ENCODE measurements at places on chromosomes 13 and 19.

DNA sequence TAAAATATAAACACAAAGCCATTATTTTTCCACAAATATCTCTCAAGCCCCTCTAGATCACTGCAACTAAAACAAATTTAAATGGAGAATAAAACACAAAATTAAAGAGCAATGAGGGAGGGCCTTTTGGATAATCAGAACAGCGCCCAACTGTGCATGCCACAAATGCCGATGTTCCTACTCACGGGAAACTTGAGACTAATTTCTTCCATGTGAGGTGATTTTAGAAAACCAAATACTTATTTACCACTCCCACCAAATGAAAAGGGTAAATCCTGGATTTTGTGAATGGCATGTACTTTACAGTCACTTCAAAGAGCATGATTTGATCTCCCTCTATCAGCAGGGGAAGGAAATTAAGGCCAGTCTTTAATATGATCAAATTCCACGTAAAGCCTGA, 74.8 kb downstream of the SLC7A1 start:
- no peak for DNase-seq

DNA sequence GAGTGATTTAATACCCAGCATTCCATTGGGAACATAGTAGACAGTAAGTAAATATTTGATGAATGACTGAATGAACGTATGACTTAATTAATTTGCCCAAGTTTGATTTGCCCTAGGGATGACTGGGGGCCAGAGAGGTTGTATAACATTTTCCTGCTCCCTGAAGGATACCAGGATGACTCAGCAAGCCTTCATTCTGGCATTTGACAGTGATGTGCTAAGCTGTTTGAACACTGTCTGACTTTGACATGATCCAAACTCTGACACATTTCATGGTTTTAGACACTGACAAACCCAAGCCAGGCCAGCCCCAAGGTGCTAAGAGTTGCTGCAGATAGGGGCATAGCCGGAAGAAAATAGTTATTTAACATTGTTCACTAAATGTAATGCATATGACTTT, 53.4 kb upstream of the KLF12 start:
- no peak for DNase-seq

GRCh38 chr13:50131920-50132903, 117.0 kb downstream of the KCNRG start:
- no peak for DNase-seq

- DNase-seq: peak; percentile 58
These were observed at the start of gene ZNF665 for GRCh38 chr19:53192771-53193534. ZNF665 (minus strand) TSS chr19:53193358; CDS start chr19:53182898, 10,460 bp downstream.

GRCh38 chr19:49506575-49507105, 5.8 kb upstream of the FCGRT start:
- DNase-seq: no peak

DNA sequence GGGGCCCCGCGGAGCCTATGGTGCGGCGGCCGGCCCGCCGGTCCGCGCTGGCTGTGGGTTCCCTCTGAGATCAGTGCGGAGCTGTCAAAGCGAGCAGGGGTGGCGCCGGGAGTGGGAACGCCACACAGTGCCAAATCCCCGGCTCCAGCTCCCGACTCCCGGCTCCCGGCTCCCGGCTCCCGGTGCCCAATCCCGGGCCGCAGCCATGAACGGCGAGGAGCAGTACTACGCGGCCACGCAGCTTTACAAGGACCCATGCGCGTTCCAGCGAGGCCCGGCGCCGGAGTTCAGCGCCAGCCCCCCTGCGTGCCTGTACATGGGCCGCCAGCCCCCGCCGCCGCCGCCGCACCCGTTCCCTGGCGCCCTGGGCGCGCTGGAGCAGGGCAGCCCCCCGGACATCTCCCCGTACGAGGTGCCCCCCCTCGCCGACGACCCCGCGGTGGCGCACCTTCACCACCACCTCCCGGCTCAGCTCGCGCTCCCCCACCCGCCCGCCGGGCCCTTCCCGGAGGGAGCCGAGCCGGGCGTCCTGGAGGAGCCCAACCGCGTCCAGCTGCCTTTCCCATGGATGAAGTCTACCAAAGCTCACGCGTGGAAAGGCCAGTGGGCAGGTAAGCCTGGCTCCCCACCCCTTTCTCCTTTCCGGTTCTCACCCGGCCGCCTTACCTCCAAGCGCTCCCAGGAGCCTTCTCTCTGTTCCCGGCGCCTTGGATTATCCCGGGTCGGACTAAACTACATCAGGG, at the start of gene PDX1:
TSS of gene PDX1 (plus strand) at position 67 of the 743 bp plus-strand sequence. CDS start at position 206, 139 bp downstream.
- no peak for DNase-seq

- no peak for DNase-seq
These were observed 42.6 kb upstream of the ZDHHC20 start for GRCh38 chr13:21501686-21502085.

GRCh38 chr13:74111399-74111798, 22.8 kb downstream of the KLF12 start:
- no peak for DNase-seq

GRCh38 chr19:35351411-35352176, 3.9 kb downstream of the FFAR1 start:
- DNase-seq: no peak

GRCh38 chr19:45663800-45664199, 4.2 kb upstream of the GIPR start:
- DNase-seq: no peak

GRCh38 chr19:33747273-33747672, 49.4 kb upstream of the KCTD15 start:
- DNase-seq: no peak

DNA sequence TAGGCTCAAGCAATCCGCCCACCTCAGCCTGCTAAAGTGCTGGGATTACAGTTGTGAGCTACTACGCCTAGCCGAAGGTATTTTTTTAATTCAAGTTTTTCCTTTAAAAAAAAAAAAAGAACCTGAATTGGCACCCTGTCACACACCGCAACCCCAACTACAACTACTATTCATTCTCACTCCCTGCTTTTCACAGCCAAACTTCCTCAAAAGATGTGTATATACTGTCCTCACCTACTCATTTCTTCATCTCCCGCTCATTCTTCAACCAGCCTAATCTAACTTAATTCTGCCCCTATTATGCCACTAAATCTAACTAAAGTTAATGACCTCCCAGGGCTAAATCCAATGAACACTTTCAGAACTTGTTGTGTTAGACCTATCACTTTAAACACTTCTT, 12.7 kb upstream of the WBP4 start:
- no peak for DNase-seq

DNA sequence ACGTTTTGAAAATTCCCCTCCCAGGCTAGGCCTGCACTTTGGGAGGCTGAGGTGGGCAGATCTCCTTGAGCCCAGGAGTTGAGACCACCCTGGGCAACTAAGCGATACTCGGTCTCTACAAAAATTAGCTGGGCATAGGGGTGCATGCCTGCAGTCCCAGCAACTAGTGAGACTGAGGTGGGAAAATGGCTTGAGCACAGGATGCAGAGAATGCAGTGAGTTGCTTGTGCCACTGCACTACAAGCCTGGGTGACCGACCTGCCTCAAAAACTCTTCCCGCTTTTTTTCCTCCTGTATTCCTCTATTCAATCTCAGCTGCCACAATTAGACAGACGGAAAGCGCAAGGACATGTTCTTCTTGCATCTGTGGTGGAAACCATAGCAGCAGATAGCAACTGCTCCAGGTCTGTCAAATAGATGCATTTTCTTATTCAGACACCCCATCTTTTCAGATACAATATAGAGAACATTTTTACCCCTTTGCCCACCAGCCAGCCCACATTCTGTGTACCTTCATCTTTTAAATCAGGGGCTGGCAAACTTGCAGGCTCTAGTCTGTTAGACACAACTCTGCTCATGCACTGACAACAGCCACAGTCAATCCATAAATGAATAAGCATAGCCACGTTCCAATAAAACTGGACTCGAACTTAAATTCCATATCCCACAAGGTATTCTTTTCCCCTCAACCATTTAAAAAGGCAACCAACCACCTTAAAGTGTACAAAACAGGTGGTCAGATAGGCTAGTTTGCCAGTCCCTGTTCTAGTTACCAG, 4.8 kb downstream of the TPT1 start:
- no peak for DNase-seq

DNA sequence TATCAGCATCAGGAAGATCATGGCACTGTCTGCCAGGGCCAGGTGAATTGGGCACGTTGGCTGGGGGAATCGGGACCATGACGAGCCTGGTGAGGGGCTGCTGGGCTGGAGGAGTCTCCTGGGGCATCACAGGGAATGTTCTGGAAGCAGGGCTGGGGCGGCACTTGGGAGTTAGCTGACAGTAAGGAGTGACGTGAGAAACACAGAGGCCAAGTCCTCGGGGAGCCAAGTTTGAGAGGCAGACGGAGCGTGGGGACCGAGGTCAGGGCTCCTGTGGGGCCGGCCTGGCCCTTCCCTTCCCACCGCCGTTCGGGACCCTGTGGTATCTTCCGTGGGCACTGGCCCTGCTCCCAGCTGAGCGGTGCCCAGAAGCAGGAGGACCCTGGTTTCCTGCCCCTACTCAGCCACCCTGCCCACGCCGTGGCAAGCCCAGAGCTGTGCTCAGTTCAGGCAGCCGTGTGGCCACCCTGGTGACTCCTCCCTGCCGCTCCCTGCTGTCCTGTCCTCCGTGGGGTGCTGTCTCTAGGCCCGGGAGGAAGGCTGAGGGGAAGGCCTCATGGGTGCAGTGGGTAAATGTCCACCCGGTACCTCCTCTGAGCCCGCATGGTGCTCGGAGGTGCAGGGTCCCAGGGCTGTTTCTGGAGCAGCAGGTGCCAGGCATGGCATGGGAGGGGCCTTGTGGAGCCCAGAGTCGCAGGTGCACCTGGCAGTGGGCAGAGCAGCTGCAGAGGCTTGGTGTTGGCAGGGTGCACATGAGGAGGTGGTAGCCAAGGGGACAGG, 25.2 kb downstream of the CRTC1 start:
- no peak for DNase-seq

- DNase-seq: no peak
These were observed 72.9 kb upstream of the TEX29 start for GRCh38 chr13:111247552-111247951.

DNA sequence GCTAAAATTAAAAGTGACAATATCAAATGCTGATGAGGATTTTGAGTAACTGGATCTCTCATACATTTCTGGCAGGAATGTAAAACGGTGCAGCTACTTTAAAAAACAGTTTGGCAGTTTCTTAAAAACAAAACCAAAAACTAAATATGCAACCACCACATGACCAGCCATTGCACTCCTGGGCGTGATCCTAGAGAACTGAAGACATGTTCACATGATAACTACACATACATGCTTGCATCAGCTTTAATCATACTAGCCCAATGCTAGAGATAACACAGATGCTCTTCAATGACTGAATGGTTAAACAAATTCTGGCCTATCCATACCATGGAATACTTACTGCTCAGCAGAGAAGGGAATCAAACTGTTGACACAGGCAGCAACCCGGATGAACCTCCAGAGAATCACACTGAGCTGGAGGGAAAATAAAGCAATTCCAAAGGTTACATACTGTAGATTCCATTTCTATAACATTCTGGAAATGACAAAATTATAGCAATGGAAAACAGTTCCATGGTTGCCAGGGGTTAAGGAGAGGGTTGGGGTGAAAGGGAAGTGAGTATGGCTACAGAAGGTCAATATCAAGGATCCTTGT, 25.5 kb upstream of the NAXD start:
- DNase-seq: no peak

GRCh38 chr13:19591864-19592263, 30.5 kb upstream of the TPTE2 start:
- no peak for DNase-seq

DNA sequence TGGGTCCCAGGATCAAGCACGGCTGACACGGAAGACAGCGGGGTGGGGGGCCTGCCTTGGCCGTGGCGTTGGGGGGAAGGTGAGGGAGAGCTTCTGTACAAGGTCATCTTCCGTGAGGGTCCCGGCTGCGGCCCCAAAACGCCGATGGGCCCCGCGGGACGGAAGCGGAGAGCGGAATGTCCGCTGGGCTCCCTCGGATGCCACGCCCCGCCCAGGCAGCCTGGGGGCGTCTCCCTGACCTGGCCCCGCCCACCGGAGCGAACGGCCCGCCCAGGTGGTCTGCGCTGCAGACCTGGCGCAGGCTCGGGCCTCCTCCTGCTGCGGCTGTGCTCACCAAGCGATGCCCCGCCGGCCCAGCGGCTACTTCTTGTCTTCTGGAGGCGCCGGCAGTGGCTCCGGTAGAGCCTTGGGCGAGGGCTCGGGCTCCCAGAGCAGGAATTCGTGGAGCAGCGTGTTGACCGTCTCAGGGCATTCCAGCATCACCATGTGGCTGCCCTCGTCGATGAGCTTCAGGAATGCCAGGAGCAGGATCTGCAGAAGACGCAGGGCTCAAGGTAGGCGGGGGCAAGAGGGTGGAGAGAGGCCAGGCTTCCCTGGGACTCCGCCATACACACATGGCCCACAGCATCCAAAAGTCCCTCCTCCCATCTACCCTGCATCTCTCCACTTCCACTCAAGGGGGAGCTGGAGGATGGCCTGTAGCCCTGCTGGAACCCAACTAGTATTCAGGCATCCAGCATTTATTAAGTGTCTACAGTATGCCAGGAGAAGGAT, 10.7 kb downstream of the ABHD8 start:
- DNase-seq: peak; percentile 77

GRCh38 chr19:56403261-56403660, 871 bp upstream of the ZNF583 start:
- no peak for DNase-seq

DNA sequence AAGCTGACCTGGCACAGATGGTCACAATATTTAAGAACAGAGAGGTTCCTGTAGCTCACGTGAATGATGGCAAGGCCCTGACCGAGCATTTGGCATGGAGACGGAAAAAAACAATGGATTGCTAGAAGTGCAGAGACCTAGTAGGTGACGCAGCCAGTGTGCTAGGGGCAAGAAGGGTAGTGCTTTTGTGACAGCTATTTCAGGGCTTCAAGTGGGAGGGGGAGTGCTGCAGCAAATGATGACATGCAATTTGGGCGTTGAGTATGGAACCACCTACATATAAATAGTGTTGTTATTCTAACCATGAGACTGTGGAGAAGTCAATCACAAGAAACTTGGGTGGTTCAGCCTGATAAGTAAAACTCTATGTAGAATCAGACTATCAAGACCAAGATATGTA, 65.7 kb upstream of the IL17D start:
- DNase-seq: no peak

Data from activated CD4-positive, alpha-beta T cell treated with anti-CD3 and anti-CD28 coated beads for 24 hours (primary cell).